ENCODE measurements at places on chromosomes 12 and 14.

DNA sequence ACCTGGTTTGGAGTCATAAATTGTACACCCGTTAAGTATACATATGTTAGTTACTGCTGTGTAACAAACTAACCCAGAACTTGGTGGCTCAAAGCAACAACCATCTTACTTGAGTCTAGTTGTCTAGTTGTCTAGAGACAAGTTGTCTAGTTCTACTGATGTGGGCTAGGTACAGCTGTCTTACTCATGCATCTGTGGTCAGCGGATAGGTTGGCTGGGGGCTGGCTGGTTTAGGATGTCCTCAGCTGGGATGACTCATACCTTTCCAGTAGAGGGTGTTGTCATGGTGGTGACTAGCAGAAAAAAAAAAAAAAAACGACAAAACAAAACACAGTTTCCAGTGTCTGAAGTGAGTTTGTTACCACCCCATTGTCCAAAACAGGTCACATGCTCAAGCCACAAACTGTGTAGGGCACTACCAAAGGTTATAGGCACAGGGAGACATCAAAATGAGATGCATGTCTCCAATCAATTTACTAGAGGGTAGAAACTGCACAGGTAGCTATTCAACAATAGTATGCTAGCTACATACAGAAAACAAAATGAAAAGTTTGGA lies 680.3 kb downstream of the MED13L start:
- no peak overlapping the region for H3K27ac ChIP-seq
- peaks cover 16% of the 10 kb centered on the region for H3K4me1 ChIP-seq
- peaks cover 43% of the 10 kb centered on the region for H3K27me3 ChIP-seq
- H3K4me3 ChIP-seq = no peak overlapping the region
- H3K36me3 ChIP-seq = no peaks in the 10 kb centered on the region

DNA sequence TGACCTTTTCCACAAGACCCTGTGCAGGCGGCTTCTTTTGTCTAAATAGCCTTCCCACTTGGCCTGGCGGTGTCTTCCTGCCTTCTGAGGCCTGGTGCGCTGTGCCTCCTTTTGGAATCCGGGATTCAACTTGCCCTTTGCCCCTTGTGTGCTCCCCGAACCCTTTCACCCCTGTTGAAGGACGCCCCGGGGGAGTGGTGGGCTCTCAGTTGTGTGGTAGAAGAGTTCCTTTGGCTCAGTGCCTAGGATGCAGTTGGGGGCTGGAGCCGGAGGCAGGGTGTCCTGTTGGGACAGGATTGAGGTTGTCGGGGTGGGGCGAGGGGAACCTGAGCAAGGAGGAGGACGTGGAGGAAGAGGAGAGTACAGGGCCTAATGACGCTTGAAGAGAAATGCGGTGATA lies 34.5 kb downstream of the KLC1 start:
- H3K36me3 ChIP-seq = peaks cover 100% of the 10 kb centered on the region
- H3K27me3 ChIP-seq = no peaks in the 10 kb centered on the region
- peaks cover 12% of the 10 kb centered on the region for H3K4me1 ChIP-seq
- peak overlapping the region; percentile 55 for H3K27ac ChIP-seq
- DNase-seq = no peak

GRCh38 chr12:88062474-88062873 lies 33.3 kb upstream of the C12orf50 start:
- no peak for DNase-seq
- H3K27ac ChIP-seq = no peak overlapping the region
- no peak overlapping the region for H3K4me3 ChIP-seq
- no peaks in the 10 kb centered on the region for H3K4me1 ChIP-seq
- no peaks in the 10 kb centered on the region for H3K27me3 ChIP-seq

DNA sequence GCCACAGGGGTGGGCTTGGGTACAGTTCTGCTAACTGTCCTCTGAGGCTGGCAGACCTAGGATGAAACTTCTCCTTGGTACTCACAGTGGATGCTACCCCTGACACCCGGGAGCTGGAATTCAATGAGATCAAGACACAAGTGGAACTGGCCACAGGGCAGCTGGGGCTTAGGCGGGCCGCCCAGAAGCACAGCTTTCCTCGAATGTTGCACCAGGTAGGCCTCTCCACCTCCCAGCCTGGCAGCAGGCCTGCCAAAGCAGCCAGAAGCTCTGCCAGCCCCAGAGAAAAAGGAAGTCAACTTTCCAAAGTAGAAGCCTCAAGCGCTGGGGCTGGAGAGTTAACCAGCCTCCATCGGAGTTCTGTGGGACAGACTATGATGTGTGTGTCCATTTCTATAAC lies 2.4 kb upstream of the NRL start:
- H3K36me3 ChIP-seq = peaks cover 41% of the 10 kb centered on the region
- no peak overlapping the region for H3K4me3 ChIP-seq
- no peak for DNase-seq
- H3K27me3 ChIP-seq = no peaks in the 10 kb centered on the region
- H3K4me1 ChIP-seq = peaks cover 28% of the 10 kb centered on the region

DNA sequence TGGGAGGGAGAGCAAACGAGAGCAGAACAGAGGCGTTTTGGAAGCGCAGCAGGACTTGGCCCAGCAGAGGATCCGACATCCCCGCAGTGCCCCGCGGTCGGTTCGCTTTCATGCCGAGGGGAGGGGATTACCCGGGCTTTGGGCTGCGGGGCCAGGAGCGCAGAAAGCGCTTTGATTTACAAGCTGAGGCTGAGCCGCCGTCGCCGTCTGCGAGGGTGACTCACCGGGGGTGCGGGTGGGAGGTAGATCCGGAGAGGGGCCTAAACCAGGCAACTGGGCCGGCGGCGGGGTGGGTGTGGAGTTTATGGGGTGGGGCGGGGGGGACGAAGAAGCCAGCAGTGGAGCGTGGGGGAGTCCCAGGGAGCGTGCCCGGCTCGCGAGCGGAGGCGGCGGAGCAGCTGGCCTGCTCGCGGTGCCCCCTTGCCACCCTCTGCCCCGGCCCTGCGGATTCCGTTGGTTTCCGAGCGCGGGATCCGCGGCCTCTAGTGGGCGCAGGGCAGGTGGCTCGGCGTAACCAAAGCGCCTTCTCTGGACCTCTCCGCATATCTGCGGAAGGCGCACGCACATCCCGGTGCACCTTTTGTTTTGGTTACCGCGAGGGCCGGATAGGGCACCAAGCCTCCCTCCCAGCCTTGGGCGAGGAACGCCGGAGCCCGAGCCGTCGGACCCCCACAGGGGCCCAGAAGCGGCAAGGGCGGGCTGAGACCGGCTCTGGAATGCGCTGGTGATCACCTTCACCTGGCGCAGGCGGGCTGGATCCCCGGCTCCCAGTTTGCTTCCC lies 2.6 kb downstream of the SIX4 start:
- H3K36me3 ChIP-seq = no peaks in the 10 kb centered on the region
- peak overlapping the region; percentile 68 for H3K4me3 ChIP-seq
- no peaks in the 10 kb centered on the region for H3K27me3 ChIP-seq
- peak; percentile 75 for DNase-seq

- no peaks in the 10 kb centered on the region for H3K27me3 ChIP-seq
- DNase-seq = peak; percentile 68
- H3K36me3 ChIP-seq = no peaks in the 10 kb centered on the region
- peaks cover 49% of the 10 kb centered on the region for H3K4me1 ChIP-seq
- peak overlapping the region; percentile 91 for H3K27ac ChIP-seq
Measured at GRCh38 chr14:65301862-65302539, 110.5 kb upstream of the FUT8 start.

GRCh38 chr12:64735442-64735841 lies 23.8 kb downstream of the GNS start:
- peaks cover under 1% of the 10 kb centered on the region for H3K4me1 ChIP-seq
- peaks cover 83% of the 10 kb centered on the region for H3K36me3 ChIP-seq
- H3K27me3 ChIP-seq = no peaks in the 10 kb centered on the region
- H3K27ac ChIP-seq = no peak overlapping the region
- H3K4me3 ChIP-seq = no peak overlapping the region
- no peak for DNase-seq

DNA sequence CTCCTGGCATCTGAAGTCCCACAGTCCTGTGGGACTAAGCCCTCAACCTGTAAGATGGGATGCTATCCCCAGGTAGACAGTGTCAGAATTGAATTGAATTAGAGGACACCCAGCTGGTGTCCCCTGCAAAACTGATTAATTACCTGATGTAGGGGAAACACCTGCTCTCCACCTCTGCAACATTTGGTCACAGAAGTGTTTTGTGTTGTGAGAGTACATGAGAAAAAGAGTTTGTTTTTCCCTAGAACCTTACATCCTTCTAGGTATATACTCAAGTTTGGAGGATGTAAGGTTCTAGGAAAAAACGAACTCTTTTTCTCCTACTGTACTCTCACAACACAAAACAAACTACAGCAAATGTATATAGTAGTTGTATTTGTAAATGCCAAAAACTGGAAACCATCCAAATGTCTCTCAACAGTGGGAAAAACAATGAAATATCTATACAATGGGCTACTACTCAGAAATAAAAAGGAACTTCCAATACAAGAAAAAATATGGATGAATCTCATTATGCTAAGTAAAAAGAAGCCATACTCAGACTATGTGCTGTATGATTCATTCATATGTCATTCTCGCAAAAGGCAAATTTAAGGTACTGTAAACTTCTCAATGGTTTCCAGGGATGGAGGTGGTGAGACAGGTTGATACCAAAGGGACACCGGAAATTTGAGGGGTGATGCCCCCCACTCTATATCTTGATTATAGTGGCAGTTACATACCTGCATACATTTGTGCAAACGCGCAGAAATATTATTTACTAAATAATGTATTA lies 160.7 kb downstream of the MED13L start:
- H3K27me3 ChIP-seq = no peaks in the 10 kb centered on the region
- H3K27ac ChIP-seq = no peak overlapping the region
- no peak for DNase-seq
- H3K4me3 ChIP-seq = no peak overlapping the region
- H3K36me3 ChIP-seq = no peaks in the 10 kb centered on the region

DNA sequence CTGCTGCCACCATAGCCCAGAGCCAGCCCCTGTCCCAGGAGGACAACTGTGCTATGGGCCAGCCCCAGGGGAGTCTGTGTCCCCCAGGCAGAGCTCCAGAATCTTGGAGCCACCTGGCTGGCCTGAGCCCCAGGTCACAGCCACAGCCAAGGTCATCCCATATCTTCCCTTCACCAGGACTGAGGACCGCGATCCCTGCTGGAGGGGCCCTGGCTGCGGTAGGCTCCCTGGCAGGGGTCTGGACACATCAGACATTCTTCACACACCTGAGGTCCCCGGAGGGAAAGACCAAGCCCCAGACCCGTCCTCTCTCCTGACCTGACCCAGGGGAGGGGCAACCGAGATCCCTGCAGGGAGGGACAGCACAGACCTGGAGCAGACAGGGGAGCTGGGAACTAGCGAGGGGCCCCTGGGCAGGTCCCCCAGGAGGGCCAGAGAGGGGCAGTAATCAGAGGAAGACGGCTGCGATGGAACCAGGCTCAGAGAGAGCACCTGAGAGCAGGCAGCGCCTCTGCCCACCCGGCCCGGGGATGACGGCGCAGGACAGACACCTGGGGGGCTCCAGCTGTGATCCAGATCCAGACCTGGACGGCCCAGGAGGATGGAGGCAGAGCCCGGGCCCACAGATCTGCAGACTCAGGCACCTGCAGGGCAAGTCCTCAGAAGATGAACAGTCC lies 103.2 kb upstream of the EIF5 start:
- H3K27ac ChIP-seq = no peak overlapping the region
- no peak for DNase-seq
- H3K4me1 ChIP-seq = no peaks in the 10 kb centered on the region

- DNase-seq = no peak
- no peak overlapping the region for H3K27ac ChIP-seq
- H3K27me3 ChIP-seq = peaks cover 23% of the 10 kb centered on the region
- no peaks in the 10 kb centered on the region for H3K36me3 ChIP-seq
- no peak overlapping the region for H3K4me3 ChIP-seq
Measured at GRCh38 chr12:53811606-53812005, 59.8 kb upstream of the CISTR start.

- no peaks in the 10 kb centered on the region for H3K27me3 ChIP-seq
- DNase-seq = peak; percentile 10
- H3K36me3 ChIP-seq = peaks cover 72% of the 10 kb centered on the region
- H3K4me3 ChIP-seq = no peak overlapping the region
Measured at GRCh38 chr14:100369019-100369418, 45.9 kb downstream of the SLC25A47 start.

DNA sequence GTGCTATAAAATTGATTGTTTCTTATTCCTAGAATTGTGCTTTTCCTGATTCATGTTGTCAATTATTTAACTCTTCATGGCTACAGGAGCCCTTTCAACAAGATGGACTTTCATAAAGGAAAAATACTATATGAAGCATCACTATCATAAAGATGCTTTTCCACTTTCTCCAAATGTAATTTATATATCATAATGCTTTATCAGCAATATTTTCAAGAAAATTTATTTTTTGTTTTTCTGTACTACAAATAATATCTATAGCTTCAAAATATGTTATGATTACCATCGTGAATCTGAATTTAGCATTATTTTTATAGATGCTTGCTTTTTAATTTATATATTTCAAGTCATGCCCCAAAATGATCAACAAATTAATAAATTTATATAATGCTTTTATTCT lies 873.5 kb upstream of the LRFN5 start:
- no peaks in the 10 kb centered on the region for H3K4me1 ChIP-seq
- no peak overlapping the region for H3K27ac ChIP-seq
- H3K27me3 ChIP-seq = no peaks in the 10 kb centered on the region
- no peak overlapping the region for H3K4me3 ChIP-seq
- H3K36me3 ChIP-seq = no peaks in the 10 kb centered on the region

GRCh38 chr12:48750215-48750614 lies 33.7 kb upstream of the CCNT1 start:
- H3K4me3 ChIP-seq = no peak overlapping the region
- peaks cover 18% of the 10 kb centered on the region for H3K4me1 ChIP-seq
- no peaks in the 10 kb centered on the region for H3K27me3 ChIP-seq
- no peaks in the 10 kb centered on the region for H3K36me3 ChIP-seq
- peak overlapping the region; percentile 64 for H3K27ac ChIP-seq
- DNase-seq = no peak

DNA sequence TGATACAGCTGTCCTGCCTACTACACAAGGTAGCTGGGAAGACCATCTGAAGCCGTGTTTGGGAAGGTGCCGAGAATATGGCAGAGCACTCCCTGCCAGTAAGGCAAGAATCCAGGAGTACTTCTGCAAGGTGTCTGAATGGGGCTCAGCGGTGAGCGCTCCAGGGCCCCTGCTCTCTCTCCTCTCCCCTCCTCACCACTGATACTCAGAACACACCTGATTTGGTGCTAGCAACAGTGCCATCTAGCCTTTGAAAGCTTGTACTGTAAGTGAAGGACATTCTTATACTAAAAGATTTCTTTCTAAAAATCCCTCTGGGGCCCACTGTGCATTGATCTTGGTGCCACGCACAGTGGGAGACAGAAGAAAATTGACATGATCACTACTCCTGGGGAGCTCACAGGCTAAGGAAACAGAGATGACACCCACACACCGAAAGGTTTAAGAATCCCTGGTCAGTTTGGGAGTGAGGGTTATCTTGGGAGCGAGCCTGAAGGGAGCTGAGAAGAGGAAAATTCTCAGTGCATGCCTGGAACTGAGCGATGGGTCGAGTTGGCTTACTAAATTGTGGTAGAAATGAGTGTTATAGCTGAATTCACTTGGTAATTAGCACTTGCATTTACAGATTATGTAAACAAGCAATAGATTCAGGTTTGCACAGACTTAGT lies 216.9 kb downstream of the NTF3 start:
- no peak overlapping the region for H3K4me3 ChIP-seq
- no peaks in the 10 kb centered on the region for H3K4me1 ChIP-seq
- no peaks in the 10 kb centered on the region for H3K27me3 ChIP-seq

Measured in stomach (tissue), 19 donors.